ENCODE measurements at places on chromosomes 4 and X.

DNA sequence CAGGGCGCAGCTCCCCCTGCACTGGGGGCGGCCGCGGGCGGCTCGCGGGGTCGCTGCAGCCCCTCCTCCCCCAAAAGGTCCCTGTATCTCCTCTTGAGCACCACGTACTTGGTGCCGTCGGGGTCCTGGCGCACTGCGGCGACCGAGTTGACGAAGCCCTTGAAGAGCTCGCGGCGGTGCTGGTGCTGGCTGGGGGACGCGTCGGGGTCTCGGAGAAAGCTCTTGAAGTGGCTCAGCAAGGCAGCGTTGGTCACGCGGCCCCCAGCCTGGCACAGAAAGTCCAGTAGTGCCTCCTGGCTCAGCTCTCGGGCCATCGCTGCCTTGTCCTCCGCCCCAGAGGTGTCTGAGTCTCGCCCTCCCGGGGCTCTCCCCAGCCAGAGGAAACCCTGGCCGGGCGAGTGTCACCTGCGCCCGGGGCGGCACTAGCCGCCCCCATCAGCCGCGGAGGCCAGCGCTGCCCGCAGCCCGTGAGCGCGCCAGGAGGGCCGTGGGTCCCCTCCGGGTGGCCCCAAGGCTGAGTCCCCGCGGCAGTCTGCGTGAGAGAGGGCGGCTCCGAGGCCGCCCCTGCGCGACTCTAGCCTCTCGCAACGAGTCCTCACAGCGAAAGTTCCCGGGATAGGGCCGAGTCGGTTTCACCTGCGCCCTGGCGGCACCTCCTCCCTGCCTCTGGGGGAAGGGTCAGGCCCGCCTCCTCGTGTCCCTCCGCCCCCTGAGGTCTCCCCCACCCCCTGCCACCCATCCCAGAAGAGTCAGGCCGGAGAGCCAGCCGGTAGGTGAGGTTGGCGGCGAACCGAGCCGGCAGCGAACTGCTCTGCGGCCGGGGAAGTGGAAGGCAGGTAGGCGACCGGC is at the start of gene SOWAHB:
SOWAHB (minus strand) TSS at position 609 of the 849 bp plus-strand sequence; CDS start at position 314, 295 bp downstream.
- no peak for DNase-seq

DNA sequence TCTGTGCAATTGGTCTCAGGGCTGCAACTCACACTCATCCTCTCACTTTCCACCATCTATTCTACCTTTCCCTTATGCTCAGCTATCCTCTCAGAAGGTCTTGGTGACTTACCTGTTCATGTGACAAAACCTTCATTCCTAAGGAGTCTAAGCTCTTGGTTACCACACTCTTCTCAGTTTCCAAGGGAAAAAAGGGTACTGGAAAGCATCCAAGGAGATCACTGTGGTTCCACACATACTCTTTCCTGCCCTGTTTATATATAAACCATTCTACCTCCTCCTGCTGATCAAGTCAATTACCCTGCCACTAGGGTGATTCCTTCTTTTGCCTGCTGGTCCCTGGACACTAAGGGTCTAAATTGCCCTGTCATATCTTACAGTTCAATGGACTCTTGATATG is 57.2 kb upstream of the MAML3 start:
- no peak for DNase-seq

GRCh38 chr4:70601422-70602039 is 9.5 kb downstream of the AMBN start:
- peak; percentile 52 for DNase-seq

DNA sequence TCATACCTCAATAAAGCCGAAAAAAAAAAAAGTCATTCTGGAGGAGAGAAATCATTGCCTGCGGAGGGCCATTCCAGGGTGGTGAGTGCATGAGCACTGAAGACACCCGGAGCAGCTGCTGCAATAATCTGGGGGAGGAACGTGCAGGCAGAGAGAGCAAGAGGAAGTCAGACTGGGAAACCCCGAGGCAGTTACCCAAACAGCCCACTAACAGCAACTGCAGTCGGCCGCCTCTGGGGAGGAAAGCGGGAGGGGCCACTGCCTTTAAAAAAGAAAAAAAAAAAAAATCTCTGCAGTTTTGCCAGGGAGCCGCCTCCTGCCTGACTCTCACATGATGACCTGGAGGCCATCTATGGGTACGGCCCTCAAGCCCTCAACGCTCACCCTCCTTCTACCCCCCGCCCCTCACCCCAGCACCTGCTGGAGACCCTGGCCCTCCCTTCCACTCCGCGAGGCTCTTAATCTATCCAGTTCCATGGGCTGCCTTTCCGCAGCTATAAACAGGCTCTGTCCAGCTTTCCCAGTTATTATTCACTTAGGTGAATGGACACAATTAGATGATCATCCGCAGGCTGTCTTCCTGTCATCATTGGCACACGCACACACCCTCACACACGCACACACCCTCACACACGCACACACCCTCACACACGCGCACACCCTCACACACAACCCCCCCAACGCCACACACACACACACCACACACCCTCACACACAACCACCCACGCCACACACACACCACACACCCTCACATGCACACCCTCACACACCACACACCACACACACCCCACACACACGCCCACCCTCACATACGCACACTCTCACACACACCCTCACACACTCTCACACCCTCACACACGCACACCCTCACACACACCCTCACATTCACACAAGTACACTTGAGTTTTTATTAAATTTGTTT is 3.4 kb upstream of the AVPR2 start:
- peak; percentile 76 for DNase-seq

DNA sequence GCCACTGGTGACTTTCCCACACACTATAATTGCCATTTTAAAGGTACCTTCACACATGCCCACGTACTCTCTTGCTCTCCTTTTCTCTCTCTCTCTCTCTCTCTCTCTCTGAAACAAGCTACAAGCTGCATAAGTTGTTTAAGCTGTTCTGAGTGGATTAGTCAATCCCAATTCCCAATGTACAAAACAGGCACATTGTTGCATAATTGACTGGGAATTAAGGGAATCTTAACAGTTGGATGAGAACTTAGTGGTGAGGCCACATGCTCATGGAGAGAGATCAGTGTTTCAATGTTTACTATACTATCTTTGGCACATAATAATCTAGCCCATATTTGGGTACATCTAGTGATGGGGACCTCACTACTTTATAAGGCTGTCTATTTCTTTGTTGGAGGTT is 123.3 kb downstream of the ARHGEF9 start:
- no peak for DNase-seq

- DNase-seq = no peak
Observed at GRCh38 chr4:128866691-128867090, 57.2 kb downstream of the JADE1 start.

DNA sequence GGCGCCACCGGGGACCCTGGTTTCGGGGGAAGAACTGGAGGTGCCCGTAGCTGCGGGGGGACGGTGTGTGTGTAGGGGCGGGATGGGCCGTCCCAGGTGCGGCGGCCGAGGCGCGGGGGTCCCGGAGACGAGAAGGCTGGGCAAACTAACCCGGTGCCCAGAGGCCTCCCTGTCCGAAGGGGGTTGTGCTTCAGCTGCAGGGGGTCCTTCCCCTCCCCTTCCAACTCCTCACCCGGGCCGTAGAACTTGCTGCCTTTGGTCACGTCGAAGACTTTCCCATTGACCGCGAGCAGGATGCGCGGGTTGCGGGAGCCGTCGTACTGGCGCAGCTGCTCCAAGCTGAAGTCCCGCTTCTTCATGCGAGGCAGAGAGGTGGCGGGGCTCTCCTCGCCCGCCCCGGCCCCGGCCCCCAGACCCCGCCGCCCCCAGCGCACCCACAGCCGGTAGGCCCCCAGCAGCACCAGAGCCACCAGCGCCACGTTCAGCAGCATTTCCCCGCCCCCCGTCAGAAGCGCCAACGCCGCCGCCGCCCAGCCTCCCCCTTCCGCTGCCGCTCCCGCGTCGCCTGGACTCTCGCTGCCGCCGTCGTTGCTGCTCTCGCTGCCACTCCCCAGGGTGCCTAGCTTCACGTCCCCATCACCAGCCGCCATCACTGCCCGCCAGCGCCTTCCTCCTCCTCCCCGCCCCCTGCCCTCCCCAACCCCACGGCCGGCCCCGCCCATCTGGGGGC is at the start of gene PGRMC2:
PGRMC2 (minus strand) TSS at position 673 of the 730 bp plus-strand sequence; CDS start at position 650, 23 bp downstream.
- no peak for DNase-seq

DNA sequence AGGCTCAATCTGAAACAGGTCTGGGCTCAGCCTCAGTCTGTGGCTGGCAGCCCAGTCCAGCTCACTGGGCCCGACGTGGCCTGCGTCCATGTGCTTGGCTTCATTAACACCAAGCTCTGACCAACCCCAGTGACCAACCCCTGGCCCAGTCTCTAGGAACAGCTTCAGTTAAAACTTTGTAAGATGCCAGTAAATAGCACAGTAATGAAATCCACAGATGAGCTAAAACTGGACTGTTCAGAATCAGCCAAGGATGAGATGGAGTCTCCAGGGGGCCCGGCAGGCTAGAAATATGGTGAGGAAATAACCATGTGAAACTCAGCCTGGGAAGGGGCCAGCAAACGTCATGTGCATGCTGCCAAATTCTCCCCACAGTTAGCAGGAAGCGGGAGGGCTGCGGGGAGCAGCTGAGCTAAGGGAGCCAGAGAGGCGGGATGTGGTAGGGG is 37.1 kb upstream of the XPNPEP2 start:
- DNase-seq = no peak

- peak; percentile 19 for DNase-seq
Observed at GRCh38 chrX:10395179-10395578, 225.2 kb downstream of the MID1 start.

DNA sequence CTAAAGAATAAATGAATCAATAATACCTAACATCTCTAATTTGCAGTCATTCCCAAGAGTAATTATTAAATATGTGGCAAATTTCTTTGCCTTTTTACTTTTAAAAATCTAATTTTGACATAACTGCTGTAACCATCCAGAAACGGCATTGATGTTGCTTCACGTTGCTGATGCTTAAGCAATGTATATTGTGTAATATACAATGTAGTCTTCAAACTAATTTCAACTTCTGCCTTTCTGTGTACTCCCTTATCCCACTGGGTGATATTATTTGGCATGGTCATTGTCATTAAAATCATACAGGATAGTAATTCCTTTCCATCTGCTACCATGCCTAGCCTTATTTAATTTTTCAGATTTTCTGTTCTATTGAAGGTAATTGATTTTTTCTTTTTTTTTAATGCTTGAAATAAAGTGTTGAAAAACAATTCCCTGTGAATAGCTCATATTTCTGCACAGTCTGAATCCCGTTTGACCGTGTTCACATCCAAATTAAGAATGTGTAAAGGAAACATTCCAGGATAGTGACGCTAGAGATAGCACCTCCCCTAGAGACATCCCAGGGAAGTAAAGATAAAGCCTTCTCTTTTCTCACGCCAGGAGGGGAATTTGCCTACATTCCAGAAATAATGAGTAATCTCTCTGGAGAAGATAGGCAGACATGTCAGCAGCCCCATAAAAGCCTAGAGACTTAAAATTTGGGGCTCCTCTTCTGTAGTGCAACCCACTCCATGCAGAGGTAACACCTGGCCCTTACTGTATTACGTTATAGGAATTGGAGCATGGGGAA is 8.6 kb downstream of the FAM200B start:
- peak; percentile 86 for DNase-seq

DNA sequence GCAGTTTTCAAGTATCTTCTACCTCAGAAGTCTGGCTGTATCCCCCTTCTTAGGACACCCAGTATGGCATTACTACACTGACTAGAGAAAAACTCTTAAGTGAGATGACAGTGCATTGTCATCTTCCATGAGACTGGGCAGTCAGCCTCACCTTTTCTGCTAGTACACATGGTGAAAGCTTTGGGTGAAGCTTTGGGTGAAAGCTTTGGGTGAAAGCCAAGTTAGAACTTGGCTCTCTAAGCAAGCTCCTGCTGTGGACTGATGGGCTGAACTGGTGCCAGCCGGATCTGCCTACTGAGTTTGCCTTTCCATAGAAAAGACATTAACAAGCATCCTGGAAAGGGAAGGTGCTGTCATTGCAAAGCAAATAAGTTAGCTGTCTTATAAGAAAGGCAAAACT is 8.8 kb downstream of the EPHA5 start:
- no peak for DNase-seq

- DNase-seq = no peak
Observed at GRCh38 chr4:127149086-127149485, 483.7 kb upstream of the INTU start.

GRCh38 chr4:52015366-52015765 is 4.8 kb downstream of the LRRC66 start:
- no peak for DNase-seq

DNA sequence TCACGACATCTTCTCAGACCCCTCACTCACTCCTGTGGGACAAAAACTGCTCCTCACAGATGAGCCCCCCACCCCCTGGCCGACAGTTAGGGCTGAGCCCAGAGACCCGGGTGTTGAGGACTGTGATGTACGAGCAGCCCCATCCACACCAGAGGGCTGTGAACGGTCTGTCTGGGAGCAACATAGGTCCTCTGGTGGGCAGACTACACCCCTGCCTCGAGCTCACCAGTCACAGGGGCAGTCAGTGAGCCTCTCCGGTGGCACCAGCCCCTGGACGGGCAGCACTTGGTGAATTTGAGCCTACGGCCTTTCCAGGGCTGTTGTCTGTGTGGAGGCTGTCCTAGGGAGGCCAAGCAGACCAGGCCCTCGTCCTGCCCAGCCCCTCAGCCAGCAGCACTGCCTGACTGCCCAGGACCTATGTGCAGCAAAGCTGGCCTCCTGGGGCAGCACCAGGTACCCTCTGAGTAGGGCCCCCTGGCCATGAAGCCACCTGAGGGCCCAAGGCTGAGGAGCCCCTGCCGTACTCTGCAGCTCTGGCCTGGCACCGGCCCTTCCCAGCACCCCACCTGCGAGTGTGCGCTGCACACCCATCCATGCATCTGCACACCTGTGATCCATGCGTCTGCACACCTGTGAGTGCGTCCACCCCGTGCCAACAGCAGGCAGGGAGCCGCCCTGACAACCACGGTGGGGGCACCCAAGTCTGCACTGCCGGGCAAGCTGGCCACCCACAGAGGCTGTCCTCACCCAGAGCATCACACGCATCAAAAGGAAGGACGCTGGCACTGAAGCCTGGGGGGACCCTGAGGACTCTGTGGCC is 111.6 kb upstream of the NKX1-1 start:
- DNase-seq = no peak

DNA sequence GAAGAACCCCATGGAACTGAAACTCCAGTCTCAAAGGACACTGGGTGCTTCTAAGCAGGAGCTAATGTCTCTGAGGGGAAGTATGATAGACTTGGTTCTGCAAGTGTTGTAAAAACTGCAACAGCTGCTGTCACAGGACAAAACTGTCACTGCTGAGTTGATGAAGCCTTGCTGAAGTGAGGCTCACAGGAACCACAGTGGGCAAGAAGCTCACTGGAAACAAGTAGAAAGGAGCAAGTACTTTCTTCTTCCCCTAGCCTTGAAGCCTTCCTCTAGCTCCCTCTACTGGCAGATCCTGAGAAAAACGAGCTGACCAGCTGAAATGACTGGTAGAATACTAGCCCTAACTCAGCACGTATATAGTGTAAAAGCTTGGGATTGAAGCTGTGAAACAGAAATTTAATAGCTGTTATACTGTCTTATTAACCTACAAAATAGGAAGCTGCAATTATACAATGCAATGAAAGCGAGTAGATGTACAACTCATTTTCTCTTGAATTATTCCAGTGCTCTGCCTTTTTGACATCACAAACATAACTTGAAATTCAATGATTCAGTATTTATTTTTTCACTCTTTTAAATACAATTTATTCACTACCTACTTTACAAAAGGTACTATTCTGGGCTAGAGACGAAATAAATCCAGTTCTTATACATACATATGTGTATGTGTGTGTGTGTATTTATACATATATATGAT is 91.4 kb downstream of the GABRB1 start:
- DNase-seq = peak; percentile 74
